ENCODE measurements at places on chromosomes 1 and 21. TPM values are rescaled to one million over a fixed set of nuclear protein-coding genes. Genes with fewer than 3 reads are reported as not detected.

The AIRE gene
- not detected for total RNA-seq

The GJA5 gene
- not detected for total RNA-seq

The LRRC8B gene
- total RNA-seq: 1.6 TPM

The PDZK1 gene
- 0.39 TPM for total RNA-seq

The TNFSF4 gene
- 0.39 TPM for total RNA-seq

The ADAM30 gene
- total RNA-seq: not detected

The TMPRSS15 gene
- total RNA-seq: not detected

The PCSK9 gene
- total RNA-seq: 0.86 TPM

The TMPRSS3 gene
- not detected for total RNA-seq

The UQCRHL gene
- total RNA-seq: 1.6 TPM
